M059J (cell line): ENCODE measurements at places on chromosomes 13 and 19. TPM values are rescaled to one million over a fixed set of nuclear protein-coding genes. Genes with fewer than 3 reads are reported as not detected.

GRCh38 chr19:41172297-41173164, 20.5 kb upstream of the CYP2S1 start:
- no peak for DNase-seq

GRCh38 chr19:53915000-53915399, 5.9 kb downstream of the CACNG7 start:
- DNase-seq = no peak

DNA sequence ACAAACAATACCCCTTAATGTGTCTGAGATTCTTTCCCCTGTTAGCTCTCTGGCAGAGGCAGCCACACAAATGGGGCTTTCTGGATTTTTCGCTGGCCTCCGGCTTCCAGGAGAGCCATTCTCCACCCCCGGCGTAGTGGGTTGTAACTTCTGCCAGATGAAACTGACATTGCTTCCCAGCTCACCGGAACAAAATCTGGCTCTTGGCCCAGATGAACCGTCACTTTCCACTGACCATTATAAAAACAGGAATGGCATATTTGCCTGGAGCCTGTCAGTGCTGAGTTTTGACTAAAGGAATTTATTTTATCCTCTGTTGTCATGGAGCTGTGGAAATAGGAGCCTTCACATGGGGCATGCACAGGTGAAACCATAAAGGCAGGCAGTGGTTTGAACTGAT, 120.6 kb upstream of the GPR12 start:
- DNase-seq = peak; percentile 87

DNA sequence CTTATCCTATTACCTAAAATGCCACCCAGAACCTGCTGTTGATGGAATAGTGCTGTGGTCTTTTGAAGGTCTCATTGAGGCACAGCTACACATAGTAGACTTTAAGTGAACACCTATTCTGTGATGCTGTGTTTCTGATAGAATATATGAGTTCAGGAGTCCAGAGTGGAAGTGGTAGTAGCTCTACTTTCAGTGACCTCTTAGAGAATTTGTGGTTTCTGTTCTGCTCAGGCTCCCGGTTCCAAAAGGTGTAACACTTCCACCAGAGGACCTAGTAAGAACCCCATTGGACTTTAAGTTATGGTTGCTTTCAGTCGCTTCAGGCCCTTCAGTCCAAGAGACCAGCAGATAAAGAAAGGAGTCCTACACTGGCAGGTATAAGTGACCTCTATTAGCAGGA, 11.4 kb upstream of the MYCBP2 start:
- DNase-seq = no peak

GRCh38 chr19:46109876-46110275, 14.6 kb downstream of the IGFL3 start:
- DNase-seq = no peak

DNA sequence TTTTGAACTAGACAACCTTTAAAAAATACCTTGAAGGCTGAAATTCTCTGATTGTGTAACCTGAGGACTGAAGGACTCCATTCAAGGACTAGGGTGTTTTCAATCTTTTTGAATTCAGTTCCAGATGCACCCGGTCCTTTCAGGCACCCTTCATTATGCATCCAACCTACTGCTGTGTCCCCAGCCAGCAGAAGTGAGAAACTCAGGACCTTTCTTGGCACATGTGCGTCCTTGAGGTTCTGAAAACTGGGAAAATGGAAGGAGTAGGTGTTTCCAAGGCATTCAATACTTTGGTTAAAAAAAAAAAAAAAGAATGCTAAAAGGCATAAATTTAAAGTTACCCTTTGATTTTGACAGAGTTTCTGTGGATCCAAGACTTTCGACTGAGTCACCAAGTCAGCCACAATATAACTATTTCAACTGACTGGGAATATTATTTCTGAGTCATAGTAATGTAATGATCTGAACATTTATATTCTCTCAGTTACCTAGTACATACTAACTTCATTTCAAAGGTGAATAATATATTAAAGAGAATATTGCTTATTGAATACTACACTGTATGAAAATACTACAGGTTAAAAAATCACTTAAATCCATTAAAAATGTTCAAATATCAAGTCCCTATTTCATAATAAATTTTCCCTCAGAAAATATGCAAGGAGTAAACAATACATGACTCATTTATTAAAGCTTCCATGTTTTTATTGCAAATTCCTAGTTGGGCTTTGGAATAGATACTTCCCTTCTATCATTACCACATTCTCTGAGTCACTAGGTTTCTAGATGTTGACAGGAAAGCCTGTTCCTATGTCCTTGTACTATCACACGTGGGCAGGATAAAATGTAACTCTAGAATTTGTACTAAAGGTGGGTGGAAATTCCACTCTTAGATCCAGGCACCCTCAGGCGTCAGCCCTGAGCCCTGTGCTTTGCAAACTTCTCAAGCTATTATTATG, 2.4 kb upstream of the ITGBL1 start:
- peak; percentile 90 for DNase-seq

DNA sequence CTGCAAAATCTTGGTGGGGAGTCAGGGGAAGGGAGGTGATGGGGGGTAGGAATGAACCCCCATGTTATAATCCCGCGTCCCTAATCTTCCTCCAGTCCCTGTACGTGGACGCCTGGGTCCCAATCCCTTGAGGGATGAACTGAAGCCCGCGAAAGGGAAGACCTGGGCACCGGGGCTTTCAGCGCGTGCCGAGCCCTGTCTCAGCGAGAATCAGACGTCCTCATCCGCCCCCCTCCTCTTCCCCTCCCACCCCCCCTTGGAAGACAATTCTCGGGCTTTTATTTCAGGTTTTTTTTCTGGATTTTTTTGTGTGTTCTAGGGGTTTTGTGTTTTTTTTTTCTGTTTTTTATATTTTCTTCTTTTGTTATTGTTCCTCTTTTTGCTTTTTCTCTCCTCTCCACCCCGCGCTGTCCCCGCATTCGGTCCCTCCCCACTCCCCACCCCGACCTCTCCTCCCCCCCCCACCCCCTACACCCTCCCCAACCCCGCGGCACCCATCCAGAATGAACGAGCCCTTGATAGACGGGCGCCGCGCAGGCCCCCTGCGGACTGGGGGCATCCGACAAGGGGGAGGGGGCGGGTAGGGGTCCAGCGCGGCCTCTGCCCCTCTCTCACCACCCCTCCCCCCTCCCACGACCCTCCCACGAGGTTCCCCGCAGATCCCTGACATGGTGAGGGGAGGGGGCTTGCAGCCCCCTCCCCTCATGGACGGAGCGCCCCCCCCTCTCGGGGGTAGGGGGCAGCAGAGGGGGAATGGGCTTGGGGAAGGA, 10.3 kb downstream of the C19orf81 start:
- no peak for DNase-seq

DNA sequence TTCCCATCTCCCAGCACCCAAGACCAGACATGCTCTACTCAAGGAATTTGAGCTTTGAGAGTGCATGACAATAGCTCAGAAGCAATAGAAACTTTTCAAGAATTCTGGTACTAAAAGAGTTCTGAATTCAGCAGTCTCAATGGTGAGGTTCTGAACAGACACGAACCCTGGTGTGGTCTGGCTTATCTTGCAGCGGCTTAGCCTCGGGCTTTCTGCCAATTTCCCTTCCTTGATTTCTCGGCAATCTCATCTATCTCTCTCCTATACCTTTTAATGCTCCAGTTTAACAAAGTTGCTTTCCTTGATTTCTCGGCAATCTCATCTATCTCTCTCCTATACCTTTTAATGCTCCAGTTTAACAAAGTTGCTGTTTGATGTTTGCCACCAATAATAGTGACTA, 174.6 kb downstream of the SPRY2 start:
- no peak for DNase-seq

DNA sequence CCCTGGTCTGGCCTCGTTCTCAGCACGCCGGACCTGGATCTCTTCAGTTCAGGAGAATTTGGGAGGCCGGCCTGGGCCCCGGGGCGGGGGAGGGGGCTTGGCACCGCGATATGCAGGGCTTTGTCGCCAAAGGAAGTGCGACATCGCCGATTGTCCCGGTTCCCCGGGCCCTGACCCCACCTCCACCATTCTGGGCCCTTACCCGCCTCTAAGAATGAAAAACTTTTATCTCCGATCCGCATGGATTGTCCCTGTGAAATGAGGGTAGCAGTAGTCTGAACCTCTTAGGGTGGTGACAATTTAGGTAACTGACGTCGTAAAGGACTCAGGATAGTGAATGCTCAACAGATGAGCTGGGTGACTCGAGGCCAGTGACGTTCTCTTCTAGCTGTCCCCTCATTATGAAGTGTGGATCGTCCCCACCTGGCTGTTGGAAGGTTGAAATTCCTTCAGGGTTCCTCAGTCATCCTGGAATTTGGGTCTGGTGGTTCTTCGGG, 650 bp downstream of the DDA1 start:
- no peak for DNase-seq

GRCh38 chr19:57233207-57233606, 2.4 kb downstream of the AURKC start:
- DNase-seq = no peak

DNA sequence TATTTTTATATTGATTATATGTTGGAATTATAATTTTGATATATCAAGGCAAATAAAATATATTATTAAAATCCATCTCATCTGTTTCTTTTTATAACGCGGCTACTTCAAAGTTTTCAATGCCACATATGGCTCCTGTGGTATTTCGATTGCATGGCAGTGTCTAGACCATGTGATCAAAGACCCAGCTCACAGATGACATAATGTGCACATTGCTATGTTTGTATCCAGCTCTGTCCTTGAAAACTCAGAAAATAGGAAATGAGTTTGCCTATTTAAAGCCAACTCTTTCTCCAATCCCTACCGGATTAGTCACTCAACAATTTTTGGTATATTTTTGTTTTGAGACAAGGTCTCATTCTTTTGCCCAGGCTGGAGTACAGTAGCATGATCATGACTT, 26.2 kb downstream of the TMTC4 start:
- no peak for DNase-seq

GRCh38 chr13:68736961-68737360, 1370.7 kb upstream of the ATXN8OS start:
- DNase-seq = no peak

DNA sequence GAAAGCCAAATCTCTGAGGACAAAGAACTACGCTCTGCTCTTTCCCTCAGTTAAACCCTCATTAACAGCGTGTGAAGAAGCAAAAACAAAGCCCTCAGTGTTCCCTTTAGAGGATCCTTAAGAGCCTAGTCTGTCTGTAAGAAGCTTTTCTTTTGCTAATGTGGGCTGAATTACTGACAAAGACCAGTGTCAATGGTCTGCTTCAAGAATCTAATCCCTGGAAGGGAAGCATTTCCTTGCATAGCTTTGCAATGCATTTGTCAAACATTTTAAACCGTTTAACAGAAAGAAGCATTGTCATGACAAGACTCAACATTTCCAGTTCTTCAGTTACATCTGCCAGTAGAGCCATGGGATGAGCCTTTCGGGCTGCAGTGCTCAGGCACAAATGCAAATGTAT, 64.9 kb downstream of the EDNRB start:
- no peak for DNase-seq

- DNase-seq = no peak
These were observed 698.8 kb downstream of the UQCRFS1 start for GRCh38 chr19:28514166-28514565.

Gene CILP2
- 0.22 and 0.99 TPM in 2 replicates for total RNA-seq

Gene TSSK6
- 0.07 and 2.1 TPM in 2 replicates for total RNA-seq

Gene THAP8
- total RNA-seq = 4.3 and 6.8 TPM in 2 replicates

Gene RCBTB2
- total RNA-seq = 2.7 and 6.0 TPM in 2 replicates

Gene ZNF681
- 1.1 and 3.1 TPM in 2 replicates for total RNA-seq

Gene RNF225
- not detected in 2 replicates for total RNA-seq

Gene ATP4A
- total RNA-seq = not detected in 2 replicates

Gene YJEFN3
- 0.12 TPM in 1 of 2 replicates, not detected in the other for total RNA-seq

Gene C19orf18
- not detected in 2 replicates for total RNA-seq

Gene LYPD3
- total RNA-seq = 0.27 and 0.34 TPM in 2 replicates

Gene SIGLEC7
- total RNA-seq = not detected in 2 replicates
